ENCODE measurements at places on chromosomes 7 and 10.

GRCh38 chr7:95429241-95429990, 5.4 kb downstream of the PON2 start:
- no peak for DNase-seq

DNA sequence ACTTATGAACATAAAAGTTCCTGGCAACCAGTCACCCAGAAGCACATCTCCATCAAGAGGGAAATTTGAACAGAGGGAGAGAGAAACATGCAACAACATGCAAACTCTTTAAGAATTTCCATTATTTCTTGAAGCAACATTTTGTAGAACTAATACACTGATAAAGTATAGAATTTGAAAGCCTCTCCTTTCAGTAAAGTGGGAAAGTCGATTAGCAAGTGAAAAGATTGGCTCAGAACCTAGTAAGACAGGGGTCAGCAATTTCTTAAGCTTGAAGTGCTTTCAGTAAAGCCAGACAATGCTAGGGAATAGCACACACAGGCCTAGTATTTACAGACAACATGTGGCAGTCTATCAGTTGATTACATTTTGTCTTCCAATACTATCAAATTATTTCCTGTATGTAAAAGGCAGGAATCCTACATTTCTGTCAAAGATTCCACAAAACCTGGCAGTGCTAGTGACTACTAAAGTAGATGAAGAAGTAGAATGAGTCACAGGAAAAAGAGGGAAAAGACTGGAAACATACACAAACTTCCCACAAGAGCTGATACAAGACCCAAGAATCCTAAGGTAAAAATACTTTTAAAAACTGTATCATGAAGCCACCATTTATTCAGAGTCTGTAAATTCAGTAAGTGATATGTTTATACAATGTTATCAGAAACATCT, 25.2 kb downstream of the DNAJC1 start:
- no peak for DNase-seq

DNA sequence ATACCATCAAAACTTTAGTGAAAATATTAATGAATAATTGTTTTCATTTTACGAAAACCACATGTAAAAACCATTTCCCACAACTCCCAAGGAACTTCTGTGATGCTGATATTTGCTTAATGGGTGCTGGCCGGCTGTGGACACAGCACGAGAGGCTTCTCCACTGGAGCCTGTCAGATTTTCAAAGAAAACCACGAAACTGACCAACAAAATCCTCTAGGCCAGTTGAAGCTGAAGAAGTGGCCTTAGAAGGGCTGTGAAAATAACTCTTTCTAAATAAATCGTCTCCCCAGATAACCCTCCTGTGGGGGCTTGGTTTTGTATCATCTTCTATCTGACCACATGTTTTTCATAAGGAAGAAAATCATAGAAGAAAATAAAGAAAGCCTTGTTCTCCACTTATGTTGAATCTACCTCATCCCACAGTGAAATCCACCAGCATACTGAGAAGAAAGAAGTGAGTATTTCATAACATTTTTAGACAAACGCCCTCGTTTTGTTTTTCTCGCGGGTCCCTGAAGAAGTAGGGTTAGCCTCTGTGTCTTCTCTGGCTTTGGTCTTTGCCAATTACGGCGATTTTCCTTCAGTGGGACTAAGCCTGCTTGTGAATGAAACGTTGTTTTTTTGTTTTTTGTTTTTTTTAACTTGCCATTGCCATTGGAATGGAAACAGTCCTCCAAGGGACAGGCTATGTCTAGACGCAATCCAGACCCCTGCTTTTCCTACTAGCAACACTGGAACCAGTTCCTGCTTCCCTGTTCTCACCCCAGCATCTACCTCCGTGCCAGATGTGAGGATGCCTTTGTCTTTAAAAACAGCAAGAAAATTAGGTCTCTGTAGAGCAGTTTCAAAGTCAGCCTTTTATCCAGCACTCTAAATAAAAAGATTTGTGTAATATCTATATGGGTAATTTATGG, 123.9 kb downstream of the ADAM12 start:
- DNase-seq, result no peak

GRCh38 chr7:124032369-124033094, at the start of gene TMEM229A:
Gene TMEM229A (minus strand): TSS chr7:124033067. CDS start chr7:124033003, 64 bp downstream.
- no peak for DNase-seq

DNA sequence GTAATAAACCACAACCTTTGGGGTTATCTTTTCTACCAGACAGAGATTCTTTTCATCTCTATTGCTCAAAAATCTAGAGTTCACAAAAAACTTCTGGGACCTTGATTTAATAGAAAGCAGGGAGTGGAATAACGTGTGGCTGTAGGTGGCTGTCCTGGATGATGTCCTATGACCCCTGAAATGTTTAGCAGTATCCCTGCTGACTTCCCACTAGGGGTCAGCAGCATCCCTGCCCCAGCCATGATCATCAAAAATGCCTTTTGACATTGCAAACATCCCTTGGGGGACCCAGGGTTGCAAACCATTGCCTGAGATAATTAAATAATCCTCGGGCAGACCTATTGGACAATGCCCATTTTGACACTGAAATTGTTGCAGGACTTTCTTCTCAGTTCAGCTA, 177.1 kb downstream of the USP6NL start:
- no peak for DNase-seq

DNA sequence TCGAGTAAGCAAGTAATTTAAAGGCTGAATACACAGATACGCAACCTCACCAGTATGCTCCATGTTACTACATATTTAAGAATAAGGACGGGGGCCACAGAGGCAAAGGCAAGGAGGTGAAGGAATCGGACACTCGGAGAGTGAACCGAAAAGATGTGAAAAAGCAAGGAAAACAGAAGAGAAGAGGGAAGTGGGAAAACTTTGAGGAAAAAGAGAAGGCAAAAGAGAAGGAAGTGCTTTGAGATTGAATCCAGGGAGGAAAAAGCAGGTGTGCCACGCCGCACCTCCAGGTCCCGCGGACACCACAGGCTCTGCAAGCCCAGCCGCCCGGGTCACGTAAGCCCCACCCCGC, 367 bp upstream of the AVL9 start:
- DNase-seq, result no peak

DNA sequence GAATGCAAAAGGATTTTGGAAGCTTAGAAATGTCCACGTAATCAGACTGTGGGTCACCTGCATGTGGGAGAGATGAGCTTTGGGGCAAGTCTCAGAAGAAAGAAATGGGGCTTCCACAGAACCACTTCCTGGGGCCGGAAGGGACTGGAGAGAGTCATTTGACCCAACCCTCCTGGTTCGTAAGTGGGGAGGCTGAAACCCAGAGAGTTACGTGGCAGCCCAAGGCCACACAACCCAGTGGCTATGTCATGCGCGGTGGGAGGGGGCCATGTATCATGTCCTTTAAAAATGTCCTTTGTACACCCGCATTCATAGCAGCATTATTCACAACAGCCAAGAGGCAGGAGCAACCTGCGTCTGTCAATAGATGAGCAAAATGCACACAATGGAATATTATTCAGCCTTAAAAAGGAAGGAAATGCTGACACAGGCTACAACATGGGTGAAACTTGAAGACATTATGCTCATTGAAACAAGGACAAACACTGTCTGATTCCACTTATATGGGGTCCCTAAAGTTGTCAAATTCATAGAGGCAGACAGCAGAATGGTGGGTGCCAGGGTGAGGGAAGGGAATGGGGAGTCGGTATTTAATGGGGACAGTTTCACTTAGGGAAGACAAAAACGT, 15.1 kb downstream of the CAMK2B start:
- no peak for DNase-seq

DNA sequence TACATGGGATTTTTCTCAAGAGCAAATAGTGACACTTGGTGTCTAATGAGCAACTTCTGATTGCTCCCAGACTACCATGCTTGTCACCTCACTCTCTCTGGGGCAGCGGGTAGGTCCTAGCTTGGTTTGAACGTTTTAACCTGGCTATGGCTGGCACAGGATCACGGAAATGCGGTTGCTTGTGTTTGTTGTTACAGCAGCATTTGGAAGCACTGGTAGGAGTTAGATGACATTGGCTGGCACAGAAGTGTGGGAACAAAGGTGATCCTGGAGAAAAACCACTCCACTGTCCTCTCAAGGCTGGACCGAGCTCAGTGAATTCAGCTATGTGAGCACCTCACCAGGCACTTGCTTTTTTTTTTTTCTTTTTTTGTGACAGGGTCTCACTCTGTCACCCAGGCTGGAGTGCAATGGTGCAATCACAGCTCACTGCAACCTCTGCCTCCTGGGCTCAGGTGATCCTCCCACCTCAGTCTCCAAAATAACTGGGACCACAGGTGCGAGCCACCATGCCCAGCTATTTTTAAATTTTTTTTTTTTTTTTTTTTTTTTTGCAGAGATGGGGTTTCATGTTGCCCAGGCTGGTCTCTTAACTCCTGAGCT, 3.5 kb upstream of the PFKFB3 start:
- no peak for DNase-seq

- DNase-seq, result no peak
Observed at GRCh38 chr7:101635484-101635883, 6.4 kb upstream of the MYL10 start.

DNA sequence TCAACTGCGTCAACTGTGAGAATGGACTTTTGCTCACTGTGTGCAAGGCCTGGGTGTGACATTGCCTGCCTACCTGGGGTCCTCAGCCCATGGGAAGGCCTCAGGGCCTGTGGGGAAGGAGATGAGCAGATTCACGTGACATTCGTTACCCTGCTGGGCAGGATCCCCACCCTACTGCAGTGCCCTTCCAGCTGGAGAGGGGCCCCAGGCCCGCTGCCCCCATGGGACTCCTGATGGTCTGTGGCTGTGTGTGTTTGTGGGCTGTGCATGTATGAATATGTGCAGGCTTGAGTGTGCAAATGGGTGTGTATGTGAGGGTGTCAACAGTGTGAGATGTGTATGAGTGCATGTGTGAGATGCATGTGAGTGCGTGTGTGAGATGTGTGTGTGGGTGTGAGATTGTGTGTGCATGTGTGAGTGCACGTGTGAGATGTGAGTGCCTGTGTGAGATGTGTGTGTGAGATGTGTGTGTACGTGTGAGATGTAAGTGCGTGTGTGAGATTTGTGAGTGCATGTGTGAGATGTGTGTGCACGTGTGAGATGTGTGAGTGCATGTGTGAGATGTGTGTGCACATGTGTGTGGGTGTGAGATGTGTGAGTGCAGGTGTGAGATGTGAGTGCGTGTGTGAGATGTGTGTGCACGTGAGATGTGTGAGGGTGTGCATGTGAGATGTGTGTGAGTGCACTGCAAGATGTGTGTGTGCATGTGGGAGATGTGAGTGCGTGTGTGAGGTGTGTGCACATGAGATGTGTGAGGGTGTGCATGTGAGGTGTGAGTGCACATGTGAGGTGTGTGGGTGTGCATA, 29.7 kb downstream of the PPIF start:
- DNase-seq, result no peak

GRCh38 chr7:98862203-98862602, 7.6 kb downstream of the TMEM130 start:
- no peak for DNase-seq

Measured in activated CD4-positive, alpha-beta T cell treated with anti-CD3 and anti-CD28 coated beads, Interleukin-2, Interleukin-4, amounts not matched to agents 100 ng/mL and 50 ng/mL, durations not matched to agents 16 hours and 8 hours (primary cell).